ENCODE measurements at places on chromosomes 4 and X.

DNA sequence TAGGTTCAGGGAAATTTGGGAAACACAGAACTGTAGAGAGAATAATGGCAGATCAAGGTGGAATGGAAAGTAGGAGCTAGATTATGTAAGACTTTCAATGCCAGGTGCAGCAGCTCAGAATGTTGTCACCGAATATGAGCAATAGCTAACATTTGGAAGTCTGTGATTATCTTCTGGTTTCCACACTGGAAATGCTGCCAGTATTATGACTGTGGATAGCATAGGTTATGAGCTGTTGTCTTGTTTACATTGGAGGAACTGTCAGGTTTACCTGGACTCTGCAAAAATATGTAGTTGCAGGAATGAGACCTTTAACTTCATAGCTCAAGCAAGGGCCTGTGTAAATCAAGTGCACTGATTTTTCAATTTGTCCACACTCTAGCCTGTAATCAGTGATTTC is 26.0 kb upstream of the TAF9B start:
- DNase-seq, result no peak

GRCh38 chr4:1910643-1911042 is 39.5 kb downstream of the NSD2 start:
- peak; percentile 29 for DNase-seq

DNA sequence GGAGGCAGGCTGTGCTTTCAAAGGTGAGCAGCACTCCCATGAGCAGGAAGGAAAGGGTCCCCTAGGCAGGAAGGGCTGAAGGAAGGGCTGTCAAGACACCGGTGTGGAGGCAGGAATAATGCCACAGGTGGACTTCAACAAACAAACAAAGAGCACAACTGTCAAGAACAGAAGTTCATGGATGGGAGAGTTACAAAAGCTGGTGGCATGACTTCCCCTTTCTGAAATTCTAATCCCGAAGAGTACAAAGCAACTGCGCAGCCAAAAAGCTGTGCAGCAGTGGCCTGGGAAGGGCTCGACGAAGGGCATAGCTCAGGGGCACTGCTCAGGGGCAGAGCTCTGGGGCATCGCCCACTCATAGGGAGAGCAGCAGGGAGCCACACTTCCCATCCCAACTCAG is 582.3 kb upstream of the DIPK2B start:
- DNase-seq, result no peak

DNA sequence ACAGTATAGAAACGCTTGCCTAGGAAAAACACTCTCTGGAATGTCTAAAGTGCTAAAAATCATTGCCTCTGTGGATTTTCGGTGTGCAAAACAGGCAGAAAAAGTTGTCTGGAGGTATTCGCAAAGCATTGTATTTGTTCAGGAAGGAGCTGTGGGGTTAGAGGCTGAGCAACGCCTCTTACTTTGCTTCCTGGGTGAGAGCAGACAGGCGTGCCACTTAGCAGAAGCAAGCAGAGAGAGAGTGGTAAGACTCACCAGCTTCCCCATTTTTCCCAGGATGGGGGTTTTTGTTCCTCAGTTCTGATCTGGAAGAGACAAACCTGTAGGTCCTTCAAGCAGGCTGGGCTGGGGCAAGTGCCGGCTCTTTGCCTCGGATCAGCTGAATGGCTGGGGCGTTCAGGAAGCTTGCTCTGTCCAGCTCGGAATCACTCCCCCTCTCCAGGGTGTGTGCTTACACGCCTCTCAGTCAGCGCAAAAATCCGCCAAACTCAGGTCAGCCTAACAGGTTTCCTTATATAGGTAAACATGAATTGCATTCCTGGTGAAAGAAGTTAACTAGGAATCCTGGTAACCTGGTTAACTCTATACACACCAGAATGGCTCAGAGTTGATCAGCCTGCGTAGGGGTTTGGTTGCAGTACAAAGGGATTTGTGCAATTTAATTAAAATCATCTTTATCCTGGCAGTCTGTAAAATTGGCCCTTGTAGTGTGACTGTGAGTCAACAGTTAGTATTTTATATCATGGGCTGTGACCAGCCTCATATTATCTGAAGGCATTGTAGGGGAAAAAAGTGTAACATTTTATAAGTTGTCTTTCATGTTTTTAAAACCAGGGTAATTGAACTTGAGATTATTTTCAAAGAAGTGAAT is 213.1 kb upstream of the MID1 start:
- peak; percentile 3 for DNase-seq

DNA sequence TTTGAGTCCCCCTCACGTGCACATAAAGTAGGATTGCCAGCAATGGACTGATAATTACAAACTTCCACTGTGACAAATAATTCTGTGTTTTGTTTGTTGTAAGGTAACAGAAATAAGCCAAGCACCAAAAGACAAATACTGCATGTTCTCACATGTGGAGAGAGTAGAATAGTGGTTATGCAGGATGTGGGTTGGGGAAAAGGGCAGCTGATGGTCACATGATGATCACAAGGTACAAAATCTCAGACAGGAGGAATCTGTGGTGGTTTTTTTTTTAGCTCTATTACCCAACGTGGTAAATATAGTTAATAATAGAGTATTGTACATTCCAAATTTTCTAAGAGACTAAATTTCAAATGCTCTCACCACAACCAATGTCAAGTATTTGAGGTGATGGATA is 182.3 kb downstream of the BANK1 start:
- no peak for DNase-seq

DNA sequence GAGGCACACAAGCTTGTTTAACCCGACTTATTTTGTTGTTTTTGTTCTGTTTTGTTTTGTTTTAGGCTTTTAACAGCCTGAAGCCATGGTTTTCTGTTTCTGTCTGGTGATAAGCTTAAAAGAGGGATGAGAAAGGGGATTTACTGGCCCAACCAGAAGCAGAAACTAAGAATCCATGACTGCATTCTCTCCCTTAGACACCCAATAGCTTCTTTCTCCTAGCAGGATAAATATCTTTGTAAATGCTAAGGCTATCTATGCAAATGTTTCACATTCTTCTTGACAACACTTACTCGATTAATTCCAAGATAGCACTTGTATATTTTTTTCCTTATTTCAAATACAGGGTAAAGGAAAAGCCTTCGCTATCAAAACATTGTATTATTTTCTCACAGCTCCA is 53.7 kb upstream of the SMAD1 start:
- DNase-seq, result no peak

- DNase-seq, result no peak
Observed at GRCh38 chr4:175033162-175033561, 115.0 kb downstream of the ADAM29 start.

GRCh38 chrX:97756879-97757278 is 873.2 kb downstream of the RPA4 start:
- no peak for DNase-seq

DNA sequence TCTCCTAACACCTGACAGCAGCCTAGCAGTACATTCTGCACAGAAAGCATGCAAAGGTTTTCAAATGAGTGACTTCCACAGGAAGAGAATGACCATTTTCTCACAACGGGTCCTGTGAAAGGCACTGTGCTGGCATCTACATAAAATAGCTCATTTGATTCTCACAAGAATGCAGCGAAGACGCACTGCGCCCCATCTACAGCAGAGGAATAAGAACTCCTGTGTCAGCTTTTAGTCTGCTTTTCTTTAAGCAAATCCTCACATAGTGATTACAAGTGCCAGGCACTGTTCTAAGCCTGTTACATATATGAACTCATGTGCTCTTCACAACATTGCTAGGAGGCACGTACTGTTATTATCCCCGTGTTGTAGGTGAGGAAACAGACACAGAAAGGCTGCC is 62.5 kb downstream of the AFAP1 start:
- no peak for DNase-seq

GRCh38 chr4:43089730-43090129 is 197.2 kb downstream of the GRXCR1 start:
- DNase-seq, result no peak

GRCh38 chr4:94642561-94642866 is 115.2 kb upstream of the BMPR1B start:
- DNase-seq, result no peak

- DNase-seq, result no peak
Observed at GRCh38 chrX:100913111-100913510, 15.6 kb downstream of the XKRX start.

DNA sequence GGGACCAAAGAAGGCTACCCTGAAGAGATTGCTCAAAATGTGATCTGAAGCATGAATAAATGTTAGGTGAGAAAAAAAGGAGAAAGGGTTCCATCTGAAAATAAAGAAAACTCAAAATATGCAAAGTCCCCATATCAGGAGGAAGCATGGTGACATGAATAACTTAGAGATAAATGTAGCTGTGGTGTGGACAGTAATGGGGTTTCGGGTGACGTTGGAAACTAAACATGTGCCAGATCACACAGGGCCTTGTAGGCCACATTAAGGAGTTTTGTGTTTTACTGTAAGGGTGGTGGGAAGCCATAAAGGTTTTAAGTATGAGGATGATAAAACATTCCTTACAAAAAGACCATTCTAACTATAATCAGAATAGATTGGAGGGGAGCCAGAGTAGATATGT is 40.3 kb upstream of the ACSL4 start:
- DNase-seq, result no peak

DNA sequence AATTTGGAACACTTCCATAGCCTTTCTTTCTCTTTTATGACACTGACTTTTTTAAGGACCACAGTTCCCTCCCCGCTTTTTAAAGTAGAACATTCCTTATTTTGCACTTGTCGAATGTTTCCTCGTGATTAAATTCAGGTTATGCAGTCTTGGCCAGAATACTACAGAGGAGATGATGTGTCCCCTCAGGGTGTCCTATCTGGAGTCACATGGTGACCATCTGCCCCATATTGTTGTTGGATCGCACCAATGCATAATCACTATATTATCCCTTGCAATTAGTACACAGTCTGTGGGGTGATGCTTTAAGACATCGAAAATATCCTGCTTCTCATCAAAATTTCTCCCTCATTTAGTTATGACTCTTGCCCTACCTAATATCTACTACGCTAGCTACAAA is 27.4 kb downstream of the WDFY3 start:
- no peak for DNase-seq

- DNase-seq, result no peak
Observed at GRCh38 chr4:8055206-8055605, 103.4 kb downstream of the ABLIM2 start.

DNA sequence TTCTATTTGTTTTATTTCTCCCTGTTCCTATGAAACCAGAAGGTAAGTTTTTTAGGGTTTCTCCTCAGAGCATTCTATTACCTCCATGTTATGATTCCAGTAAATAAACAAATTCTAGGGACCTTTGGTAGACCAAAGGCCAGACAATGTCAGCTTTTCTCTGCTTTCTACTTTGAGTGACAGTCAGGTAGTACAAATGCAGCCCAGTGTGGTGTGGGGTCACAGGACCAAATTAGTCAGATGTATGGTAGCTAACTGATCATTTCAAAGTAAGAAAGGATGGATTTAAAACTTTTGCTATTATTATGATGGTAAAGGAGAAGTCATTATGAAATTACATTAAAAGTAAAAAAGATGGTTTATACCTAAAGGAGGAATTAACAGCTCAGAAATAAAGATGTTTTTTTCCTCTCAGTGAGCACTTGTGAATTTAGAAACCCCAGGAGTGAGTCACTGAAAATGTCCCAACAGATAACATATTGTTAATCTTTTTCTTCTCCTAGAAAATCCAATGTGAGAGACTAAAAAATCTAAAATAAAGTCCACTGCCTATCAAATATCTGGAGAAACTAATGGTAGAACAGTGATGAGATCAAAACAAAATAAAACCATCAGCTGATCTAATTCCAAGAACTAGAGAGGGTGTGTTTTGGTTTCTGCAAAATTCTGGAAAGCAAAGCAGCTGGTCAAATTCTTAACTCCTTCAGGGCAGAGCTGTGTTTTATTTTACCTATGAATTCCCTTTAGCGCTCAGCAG is 16.6 kb upstream of the KLHL2 start:
- DNase-seq, result no peak

GRCh38 chr4:1210971-1211370 is 38.0 kb downstream of the CTBP1 start:
- no peak for DNase-seq

- DNase-seq, result no peak
Observed at GRCh38 chrX:54891573-54891972, 29.1 kb upstream of the TRO start.

GRCh38 chr4:32429151-32429550 is 1709.0 kb downstream of the PCDH7 start:
- DNase-seq, result no peak

DNA sequence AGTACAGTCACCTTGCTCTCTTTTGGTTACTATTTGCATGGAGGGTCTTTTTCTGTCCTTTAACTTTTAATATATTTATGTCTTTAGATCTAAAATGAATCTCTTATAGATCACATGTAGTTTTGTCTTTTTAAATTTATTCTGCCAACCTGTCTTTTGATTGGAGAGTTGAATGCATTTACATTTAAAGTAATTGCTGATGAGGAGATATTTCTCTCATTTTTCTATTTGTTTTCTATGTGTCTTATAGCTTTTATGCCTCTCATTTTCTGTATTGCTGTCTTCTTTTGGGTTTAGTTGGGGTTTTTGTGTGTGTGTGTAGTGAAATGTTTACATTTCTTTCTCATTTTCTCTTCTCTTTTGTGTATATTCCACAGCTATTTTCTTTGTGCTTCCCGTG is 123.5 kb downstream of the TBC1D19 start:
- no peak for DNase-seq

DNA sequence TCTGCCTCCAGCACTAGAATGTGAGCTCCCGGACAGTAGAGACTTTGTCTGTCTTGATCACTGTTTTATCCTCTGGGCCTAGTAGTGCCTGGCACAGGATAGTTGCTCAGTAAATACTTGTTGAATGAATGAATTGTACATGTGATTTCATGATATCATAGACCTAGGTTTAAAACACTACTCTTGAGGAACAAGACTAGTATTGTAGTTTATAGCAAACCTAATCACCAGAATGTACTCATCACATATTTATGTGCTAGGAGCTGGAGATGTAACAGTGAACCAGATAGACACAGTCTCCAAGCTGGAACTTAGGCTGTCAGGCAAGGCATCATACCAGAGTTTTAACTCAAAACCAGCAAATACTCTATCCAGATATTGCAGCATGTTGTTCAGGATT is 23.5 kb downstream of the GAB3 start:
- no peak for DNase-seq

GRCh38 chr4:65508168-65508567 is 162.1 kb downstream of the EPHA5 start:
- DNase-seq, result no peak

DNA sequence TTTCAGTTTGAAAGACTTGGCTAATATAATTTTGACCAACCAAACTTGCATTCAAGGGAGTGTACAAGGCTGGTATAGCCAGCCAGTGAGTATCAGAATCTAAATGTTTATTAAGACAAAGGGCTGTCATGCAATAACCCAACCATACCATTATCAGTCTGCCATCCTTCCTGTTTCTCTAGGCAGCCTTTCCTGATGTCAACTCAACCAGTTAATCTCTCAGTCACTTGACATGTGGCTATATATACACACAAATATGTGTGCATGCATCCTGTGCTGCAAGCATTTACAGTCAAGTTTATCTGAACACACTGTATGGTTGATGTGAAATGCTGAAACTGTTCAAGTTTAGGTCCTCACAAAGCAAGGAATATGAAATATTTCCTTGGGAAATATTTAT is 17.2 kb downstream of the BTK start:
- DNase-seq, result no peak
